PC-3 (cell line): ENCODE measurements at places on chromosomes 12 and 14.

DNA sequence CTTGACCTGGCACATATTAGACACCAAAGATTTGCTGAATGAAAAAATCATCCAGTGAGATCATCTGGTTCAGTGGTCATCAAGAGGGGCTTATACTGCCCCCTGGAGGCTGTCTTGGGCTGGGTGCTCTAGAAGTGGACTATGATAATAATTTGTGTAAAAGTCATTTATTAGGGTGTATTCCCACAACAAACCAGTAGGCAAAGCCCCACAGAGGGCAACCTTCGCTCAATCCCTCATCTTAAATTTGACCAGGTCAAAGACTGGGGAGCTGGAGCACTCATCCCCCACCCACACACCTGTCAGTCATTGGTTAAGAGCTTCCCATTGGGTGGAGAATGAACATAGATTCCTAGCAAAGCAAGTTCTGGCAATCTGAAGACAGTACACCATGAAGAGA, 20.0 kb upstream of the FICD start:
- DNase-seq, result peak; percentile 82

DNA sequence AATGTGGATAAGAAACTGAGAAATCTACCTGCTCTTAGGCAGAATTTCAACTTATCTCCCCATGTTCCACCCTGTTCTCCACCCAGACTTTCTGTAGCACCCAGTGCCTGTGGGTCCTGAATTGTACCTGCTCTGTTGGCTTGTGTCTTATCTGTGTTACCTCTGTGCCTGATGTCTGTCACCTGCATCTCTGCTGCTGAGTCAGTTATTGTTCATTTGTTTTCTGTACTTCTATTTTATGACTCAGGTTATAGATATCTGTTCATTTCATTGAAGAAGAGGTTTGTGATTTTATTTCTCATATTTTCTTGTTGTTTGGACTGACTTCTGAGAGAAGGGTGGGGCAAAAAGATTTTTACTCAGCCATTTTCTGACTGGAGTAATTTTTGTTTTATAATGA, 11.7 kb downstream of the SOCS4 start:
- DNase-seq, result peak; percentile 90

DNA sequence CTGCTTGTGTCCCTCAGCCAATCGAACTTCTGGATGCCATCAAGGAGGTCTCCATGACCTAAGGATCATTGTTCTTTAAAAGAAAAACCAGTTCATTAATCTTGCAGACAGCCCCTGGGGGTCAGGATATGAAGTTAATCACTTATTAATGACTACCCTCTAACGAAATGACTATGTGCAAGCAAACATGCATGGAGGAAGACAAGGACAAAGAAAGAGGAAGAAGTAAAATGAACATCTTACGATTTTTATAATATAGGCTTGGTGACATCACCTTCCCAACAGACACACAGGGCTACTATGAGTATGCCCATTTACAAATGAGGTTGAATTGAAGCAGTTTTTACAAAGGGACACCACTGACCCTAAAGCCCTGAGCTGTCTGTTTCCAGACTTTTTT, 111.1 kb upstream of the AMIGO2 start:
- no peak for DNase-seq

DNA sequence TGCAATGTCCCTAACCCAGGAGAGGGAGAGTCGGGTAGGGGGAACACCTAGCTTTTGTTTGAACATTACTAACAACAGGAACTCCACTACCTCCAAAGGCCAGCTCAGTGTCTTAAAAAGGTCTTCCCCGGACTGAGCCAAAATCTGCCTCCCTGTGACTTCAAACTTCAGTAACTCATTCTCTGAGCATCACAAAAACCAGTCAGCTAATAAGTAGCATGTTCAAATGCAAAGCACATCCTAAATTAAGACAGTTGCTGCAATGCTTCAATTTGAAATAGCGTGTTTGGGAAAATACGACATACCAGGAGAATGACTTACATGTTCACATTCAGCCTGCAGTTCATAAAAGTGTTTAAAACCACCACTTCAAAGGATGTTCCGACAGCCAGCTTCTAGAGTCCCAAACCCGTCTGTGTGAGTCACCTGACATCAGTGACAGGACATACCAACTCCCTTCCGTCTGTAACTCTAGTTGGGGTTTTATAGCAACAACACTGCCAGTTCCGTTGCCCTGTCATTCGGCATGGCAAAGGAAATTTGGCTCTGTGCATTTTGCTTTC, 13.0 kb downstream of the ZFP36L1 start:
- DNase-seq, result peak; percentile 98

- peak; percentile 95 for DNase-seq
Measured at GRCh38 chr14:61524211-61524806, 171.0 kb upstream of the HIF1A start.

GRCh38 chr14:61553730-61554641, 141.3 kb upstream of the HIF1A start:
- peak; percentile 100 for DNase-seq

DNA sequence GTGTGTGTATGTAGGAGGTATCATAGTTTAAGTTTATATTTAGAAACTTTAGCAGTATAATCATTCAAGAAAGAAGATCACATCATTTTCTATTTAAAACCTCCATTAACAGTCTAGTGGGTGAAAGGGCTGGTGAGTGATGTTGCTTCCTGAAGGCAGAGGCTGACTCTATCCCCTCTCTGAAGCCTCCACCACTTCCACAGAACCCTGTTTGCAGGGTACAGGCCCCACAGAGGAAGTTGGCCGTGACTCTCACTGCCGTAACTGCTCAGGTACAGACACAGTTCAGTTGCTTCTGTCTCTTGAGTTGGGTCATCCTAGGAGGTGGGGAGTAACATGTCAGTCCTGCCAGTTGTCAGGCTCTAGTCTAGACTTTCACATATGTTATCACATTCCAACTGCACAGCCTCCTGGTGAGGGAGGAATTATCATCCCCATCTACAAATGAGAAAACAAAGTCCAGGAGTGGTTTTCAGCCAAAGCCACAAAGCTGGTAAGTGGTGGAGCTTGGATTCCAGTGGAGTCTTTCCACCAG, 31.5 kb downstream of the CFL2 start:
- no peak for DNase-seq

GRCh38 chr12:1835211-1836131, 15.1 kb downstream of the LRTM2 start:
- DNase-seq, result no peak
